PC-9 (cell line): ENCODE measurements at places on chromosomes 7 and 10.
A peak's percentile ranks its signal among the peaks of the same experiment; 100 is the strongest.

GRCh38 chr10:408236-408635 is 273.0 kb downstream of the ZMYND11 start:
- DNase-seq, result no peak

DNA sequence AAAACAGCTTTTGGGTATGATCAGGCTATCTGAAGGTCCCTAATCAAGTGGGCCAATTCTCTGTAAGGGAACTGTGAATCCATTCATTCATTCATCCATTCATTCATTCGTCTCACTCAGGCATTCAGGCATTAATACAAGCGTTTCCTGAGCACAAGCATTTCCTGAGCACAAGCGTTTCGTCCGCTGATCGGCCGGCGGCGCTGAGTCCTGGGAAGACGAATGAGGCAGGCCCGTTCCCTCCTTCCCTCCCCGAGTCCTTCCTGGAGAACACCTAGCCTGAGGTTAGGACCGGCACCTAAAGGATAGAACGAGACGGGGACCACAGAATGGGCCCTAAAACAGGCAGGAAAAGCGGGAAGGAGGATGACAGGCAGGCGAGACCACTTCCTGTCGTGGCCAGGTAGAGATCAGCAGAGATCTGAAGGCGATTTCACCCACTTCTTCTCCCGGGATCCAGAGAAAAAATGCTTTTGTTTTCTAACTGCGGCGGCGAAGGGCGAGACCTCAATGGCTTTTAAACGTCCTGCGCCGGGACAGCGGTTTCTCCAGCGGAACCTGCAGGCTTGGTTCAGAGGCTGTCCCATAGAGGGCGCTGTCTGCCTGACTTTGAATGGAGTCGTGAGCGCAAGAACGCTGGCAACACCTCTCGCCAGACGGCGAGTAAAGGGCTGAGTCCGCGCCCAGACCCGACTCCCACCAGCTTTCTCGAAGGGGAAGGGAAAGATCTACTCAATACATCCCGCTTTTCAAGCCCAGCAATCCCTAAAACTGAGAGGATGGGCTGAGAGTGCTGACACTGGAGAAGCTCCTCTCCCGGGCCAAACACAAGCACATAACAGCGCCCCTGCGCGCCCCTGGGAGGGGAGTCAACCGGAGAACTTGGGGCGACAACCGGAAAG is 2.9 kb upstream of the HMX3 start:
- DNase-seq, result peak; percentile 65

GRCh38 chr7:126856691-126857291 is 395.9 kb downstream of the GRM8 start:
- DNase-seq, result no peak

GRCh38 chr7:69910150-69910549 is 311.9 kb downstream of the AUTS2 start:
- DNase-seq, result no peak
